ENCODE measurements at places on chromosomes 3 and 15.

DNA sequence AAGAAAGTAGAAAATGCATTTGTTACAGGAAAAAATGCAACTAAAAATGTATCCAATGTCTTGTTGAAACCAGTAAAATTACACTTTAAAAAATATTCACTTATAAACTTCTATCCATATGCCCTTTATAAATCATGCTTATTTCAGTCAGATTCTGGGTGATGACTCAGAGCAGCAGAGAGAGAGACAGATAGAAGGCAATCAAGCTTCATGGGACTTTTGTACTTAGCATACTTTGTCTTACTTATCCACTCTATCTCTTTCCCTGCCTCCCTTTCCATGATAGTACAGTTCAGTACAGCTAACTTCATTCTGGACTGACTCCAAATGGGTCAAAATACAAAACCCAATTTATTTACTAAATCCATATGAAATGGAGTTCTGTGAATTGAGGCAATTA, 1438.2 kb downstream of the ZPLD1 start:
- no peak for DNase-seq

- peak; percentile 63 for DNase-seq
Observed at GRCh38 chr15:88401996-88402656, 65.1 kb downstream of the MRPL46 start.

GRCh38 chr15:37105029-37105428, 4.7 kb upstream of the MEIS2 start:
- DNase-seq = no peak

- DNase-seq = no peak
Observed at GRCh38 chr3:154060238-154061000, 60.8 kb upstream of the ARHGEF26 start.

- DNase-seq = no peak
Observed at GRCh38 chr3:152556731-152557254, 278.1 kb upstream of the P2RY1 start.

- no peak for DNase-seq
Observed at GRCh38 chr3:173467501-173467900, 70.0 kb downstream of the NLGN1 start.

DNA sequence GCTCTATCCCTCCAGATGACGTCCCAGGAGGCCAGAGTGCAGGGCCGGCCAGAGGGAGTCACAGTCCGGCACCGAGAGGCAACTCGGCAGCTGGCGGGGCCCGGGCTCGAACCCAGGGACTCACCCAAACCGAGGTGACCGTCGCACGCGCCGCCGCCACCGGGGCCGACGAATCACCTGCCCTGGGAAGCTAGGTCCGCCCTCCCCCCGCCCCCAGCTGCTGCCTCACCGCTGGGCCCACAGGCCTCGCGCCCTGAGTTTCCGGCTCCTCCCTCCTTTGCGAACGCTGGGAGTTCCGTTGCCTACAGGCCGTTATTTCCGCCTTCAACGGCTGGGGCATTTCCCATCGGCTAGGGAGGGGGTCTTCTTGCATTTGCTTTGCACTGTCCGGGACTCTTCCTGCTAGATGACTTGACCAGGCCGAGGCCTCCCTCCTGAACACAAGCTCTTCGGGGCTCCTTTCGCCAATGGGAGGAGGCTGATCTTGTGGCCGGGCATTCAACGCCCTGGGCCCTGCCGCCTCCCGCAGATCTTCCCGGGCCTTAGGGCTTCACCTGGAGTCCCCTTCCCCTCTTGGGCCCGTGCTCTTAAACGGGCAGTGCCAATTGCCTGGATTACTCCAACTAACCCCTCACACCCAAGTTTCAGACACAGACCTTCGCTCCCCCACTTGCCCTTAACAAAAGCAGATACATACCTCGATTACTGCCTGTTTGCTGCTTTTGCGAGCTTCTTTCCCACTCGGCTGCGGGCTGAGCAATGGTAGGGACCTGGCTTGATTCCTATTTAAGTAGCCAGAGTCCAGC, at the start of gene SNUPN:
Gene SNUPN (minus strand): TSS at position 184 of the 806 bp plus-strand sequence. CDS start 4,674 bp downstream, outside the sequence.
- peak; percentile 96 for DNase-seq

- no peak for DNase-seq
Observed at GRCh38 chr3:134453631-134454030, 32.2 kb downstream of the ANAPC13 start.

DNA sequence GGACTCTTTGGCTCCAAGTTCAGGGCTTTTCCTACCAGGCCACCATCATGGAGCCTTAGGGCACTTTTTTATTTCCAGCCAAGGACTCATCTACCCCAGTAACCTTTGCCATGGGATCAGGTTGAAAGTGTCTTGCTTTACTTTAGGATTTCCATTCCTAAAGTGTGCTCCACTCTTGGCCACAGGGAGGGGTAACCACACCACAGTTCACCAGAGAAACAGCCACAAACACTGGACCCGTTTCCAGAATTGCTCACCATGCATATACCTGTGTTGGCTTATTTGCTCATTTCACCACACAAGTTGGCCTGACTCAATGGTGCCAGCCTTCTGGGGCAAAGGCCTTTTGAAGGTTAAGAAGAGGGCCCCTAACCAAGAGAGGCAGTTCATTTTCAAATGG, 70.6 kb upstream of the RAD18 start:
- DNase-seq = no peak

- DNase-seq = no peak
Observed at GRCh38 chr3:107921038-107921437, 169.8 kb downstream of the CD47 start.

DNA sequence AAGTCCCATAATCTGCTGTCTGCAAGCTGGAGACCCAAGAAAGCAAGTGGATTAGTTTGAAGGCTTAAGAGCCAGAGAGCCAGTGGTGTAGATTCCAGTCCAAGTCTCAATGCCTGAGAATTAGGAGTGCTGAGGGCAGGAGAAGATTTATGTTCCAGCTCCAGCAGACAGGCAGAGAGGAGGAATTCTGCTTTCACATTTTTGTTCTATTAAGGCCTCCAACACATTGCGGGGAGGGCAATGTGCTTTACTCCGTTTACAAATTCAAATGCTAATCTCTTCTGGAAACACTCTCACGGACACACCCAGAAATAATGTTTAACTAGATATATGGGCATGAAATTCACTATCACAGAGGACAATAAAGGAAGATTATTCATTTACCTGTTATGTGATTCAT, 54.0 kb downstream of the DPH6 start:
- no peak for DNase-seq

DNA sequence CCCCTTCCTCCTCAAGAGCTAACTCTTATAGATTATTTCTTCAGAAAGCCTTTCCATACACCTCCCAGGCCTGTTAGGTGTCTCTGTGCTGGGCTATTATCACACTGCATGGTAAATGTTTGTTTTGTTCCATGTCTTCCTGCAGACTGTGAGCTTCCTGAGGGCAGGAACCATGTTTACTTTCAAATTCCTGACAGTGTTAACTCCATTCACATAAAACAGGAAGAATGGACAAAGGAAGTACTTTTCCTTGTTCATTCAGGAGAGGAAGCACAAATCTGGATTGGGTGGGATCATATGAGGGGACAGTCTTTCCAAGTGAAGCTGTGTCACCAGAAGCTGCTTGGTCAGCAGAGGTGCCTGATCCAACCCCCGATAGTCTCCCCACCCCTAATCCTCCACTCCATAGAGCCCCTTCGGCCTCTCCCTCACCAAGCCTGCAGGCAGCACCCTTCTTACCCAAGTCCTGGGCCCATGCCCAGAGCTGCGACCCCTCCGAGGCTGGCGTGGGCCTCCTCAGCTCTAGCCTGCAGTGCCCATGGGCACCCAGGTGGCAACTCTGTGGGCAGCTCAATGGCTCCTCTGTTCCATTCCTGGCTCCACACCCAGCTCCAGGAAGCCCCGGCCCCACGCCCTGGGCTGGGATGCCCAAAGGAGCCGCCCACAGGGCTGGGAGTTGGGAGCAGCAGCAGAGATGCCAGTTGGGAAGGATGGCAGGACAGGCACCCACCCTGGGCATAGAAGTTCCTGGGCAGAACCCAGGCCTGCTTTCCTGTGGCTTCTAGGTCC, 6.9 kb downstream of the SHF start:
- no peak for DNase-seq

GRCh38 chr15:33655488-33655887, 312.8 kb upstream of the CHRM5 start:
- no peak for DNase-seq

- no peak for DNase-seq
Observed at GRCh38 chr3:41956574-41956973, 5.3 kb downstream of the ULK4 start.

GRCh38 chr15:89963301-89964231, 37.6 kb upstream of the ZNF710 start:
- DNase-seq = no peak

DNA sequence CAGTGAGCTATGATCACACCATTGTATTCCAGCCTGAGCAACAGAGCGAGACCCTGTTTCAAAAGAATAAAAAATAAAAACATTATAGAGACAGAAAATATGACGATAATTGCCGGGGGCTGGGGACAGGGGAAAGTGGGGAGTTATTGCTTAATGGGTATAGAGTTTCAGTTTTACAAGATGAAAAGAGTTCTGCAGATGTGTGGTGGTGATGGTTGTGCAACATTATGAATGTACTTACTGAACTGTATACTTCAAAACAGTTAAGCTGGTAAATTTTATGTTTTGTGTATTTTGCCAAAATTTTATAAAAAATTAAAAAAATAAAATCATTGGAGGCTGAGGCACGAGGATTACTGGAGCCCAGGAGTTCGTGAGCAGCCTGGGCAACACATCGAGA, 24.8 kb upstream of the ZNF774 start:
- DNase-seq = no peak

- DNase-seq = no peak
Observed at GRCh38 chr3:183592821-183593220, 37.3 kb upstream of the KLHL6 start.

- DNase-seq = peak; percentile 22
Observed at GRCh38 chr3:58173669-58174398, 36.9 kb downstream of the DNASE1L3 start.

- no peak for DNase-seq
Observed at GRCh38 chr3:88626456-88627120, 476.8 kb downstream of the C3orf38 start.

DNA sequence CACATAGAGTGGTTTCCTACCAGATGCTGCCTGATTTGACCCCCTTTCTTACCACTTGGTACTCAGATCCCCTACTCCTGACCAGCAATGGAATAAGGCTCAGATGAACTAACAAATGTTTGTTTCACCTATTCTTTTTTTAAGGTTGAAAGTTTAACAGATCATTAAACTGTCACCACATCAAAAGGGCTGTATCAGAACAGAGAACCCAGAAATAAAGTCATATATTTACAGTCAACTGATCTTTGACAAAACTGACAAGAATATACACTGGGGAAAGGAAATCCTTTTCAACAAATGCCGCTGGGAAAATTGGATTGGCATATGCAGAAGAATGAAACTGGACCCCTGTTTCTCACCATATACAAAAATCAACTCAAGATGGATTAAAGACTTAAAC, 56.0 kb downstream of the GPR176 start:
- no peak for DNase-seq

GRCh38 chr3:159390656-159391212, 588.9 kb downstream of the MFSD1 start:
- DNase-seq = no peak

- no peak for DNase-seq
Observed at GRCh38 chr15:35102186-35102585, 17.1 kb upstream of the NANOGP8 start.

DNA sequence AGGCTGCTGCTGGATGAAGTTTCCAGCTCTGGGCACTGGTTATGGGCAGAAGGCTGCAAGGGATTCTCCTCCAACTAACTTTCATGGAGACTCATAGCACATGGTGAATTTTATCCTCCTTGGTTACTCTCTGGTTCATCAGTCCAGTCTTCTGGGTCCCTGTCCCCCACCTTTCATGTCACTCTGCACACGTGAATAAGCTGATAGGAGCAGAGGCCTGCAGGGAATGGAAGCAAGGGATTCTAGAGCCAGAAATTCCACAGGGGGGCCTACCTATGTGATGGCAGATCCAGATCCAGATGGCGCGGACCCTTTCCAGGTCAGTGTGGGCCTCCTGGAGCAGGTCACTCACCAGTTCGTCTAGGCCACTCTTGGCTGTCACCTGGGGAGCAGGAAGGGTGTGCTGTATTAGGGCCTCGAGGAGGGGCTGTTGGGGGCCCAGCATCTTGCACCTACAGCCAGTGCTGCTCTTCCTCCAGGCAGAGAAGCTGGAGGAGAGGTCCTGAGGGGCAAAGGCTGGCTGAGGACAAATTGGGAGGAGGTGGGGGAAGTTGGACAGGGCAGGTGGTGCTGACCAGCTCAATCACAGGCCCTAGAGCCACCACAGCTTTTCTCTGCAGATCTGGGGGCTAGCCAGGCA, 30.2 kb downstream of the KY start:
- DNase-seq = no peak

DNA sequence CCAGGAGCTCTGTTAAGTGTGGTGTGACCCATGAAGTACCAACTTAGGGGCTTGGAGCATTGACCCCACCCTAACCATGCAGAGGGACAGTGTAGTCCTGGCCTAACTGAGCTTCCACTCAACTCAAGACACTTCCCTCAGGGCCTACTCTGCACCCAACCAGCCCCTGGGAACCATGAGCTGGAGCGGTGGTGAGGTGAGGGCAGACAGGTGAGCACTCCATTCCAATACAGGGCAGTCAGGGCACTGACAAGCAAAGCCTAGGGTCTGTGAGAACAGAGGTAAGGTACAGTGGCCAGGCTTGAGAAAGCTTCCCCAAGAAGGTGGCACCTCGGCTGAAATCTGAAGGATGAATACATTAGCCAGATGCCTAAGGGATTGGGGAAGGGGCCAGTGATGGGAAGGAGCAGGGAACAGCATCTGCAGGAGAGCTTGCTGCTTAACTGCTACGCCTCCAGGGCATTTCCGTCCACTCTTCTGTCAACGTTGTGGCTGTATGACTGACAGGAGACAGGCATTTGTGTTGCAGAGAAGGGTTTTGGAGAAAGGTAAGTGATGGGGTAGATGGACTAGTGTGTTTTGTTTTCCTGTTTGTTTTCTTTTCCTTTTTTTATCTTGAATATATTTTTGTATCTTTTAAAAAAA, 243.5 kb upstream of the TRIM42 start:
- DNase-seq = no peak

DNA sequence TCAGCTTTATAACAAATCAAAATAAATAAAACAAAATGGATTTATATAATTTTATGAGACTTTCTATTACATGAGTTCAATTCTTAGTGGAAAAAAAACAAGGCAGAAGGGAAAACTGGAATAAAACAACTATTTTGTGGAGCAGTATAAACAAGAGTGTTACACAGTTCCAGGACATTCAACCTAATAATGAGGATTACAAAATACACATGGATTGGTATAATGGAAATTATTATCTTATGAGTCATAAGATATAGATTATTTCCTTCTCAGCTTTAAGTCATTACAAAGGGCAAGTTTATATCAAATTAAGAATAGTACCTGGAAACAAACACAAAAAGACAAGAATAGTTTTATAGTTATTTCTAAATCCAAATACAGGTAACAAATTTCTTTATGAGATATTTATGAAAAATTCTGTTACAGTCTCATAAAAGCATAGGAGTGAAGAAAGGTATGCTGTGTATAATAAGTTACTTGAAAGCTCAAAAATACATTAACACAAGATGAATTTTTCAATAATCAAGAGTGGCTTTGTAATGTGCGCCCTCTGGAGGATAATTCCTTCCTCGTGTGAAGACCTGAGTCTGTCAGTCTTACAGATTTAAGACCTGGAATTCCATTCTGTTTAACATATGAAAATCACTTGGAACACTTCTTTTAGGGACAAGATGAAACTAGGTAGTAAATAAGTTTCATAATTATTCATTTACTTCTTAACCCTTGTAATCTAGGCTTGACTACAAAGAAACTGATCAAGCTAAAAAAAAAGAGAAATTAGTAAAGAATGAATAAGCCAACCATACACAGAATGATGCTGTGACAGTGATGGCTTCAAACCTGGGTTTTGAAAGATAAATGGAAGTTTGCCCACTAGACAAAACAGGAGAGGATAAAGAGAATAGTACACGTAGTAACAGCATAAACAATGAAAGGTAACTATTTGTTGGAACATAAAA, 9.5 kb downstream of the COPS2 start:
- DNase-seq = peak; percentile 52

All from SK-N-DZ (cell line).